CD4-positive, CD25-positive, alpha-beta regulatory T cell (primary cell): ENCODE measurements at places on chromosomes 12 and 14. TPM values are rescaled to one million over a fixed set of nuclear protein-coding genes. Genes with fewer than 3 reads are reported as not detected.

C12orf42 gene
- 8.3 TPM for total RNA-seq

OTX2 gene
- total RNA-seq = not detected

- no peak for DNase-seq
These were observed 19.3 kb downstream of the TSHR start for GRCh38 chr14:80974679-80975078.

DNA sequence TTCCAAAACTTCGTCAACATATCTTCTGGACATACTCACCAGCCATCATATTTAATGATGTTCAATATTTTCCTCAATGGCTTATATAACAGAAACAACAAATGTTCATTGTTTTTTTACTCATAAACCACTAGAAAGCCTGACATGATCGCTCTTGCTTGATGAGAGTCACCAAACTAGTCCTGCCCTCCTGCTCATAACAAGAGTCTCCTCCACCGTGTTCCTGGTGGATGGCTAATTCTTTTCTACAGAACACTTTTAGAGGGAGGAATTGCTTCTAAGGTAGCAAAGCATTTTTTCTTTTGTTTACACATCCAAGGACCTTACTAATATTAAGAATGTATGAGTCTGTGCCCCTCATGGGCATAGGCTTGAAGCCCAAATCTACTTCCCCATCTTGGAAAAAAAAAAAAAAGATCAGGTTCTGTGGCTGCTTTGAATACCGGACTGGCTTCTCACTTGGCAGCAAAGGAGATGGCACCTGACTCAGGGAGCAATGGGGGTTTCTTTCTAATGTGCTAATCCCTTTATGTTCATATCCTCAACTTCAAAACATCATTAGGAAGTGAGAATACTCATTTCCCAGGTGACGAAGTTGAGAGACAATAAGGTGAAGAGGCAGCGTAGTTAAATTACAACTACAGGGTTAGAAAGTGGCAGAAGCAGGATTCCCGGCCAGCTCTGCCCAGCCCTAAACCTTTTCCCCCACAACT lies 188.8 kb downstream of the EPS8 start:
- no peak for DNase-seq

DNA sequence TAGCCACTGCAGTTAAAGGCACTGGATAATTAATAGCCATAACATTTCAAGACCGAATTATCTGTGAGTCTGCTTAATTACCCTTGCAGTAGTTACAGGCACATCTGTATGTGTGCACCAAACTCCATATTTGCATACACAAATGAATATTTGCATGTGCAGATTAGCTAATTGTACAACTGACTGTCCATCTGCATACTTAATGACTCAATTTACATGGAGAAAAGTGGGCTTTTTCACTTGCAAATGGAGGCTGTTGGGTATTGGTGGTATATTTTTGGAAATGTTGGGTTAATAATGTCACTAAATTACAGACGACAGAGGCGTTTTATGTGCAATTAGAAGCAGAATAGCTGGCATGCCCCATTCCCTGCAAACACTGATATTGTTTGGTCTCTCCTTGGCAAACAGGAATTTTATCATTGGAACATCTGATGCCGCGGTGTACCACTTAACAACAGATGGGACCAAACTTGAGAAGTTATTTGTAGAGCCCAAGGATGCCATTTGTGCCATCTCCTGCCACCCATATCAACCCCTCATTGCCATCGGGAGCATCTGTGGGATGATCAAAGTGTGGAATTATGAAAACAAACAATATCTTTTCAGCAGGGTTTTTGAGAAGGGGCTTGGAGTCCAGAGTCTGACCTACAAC lies 39.6 kb downstream of the CFAP251 start:
- no peak for DNase-seq

APOF gene
- not detected for total RNA-seq

DNA sequence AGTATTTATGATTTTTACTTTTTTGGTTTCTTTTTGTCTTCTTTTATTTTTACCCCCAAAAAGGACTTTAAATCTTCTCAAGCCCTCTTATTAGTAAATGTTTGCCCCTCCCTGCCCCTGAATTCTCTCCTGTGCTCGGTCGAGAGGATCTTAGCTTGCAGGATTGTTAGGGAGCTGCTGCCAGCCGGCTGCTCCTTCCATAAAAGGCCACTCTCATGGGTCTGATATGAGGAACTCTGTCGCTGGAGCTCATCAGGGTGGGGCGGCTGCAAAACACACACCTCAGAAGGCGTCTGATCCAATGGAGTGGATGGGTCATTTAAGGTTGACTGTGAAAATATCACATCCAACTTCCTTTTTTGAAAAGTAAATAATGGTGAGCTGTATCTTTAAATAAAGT lies 8.5 kb downstream of the LTBR start:
- DNase-seq = no peak
